ENCODE measurements at places on chromosomes 12 and 14. TPM values are rescaled to one million over a fixed set of nuclear protein-coding genes. Genes with fewer than 3 reads are reported as not detected.
A peak's percentile ranks its signal among the peaks of the same experiment; 100 is the strongest.

PPP2R3C gene
- total RNA-seq = 24.6 TPM

GPR162 gene
- 8.8 TPM for total RNA-seq

DNA sequence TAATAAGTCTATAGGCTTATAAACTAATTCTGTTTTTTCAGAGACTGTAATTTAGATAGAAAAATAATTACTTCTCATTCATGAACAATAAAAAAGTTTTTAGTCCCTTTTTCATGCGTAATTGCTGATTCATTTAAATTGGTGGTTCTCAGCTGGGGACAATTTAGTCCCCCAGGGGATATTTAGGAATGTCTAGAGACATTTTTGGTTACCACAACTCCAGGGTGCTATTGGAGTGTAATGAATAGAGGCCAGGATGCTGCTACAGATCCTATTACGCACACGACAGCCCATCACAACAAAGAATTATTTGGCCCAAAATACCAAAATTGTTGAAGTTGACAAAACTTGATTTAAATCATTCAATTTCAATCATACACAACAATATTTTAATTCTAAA is 22.8 kb upstream of the VCPKMT start:
- no peak overlapping the region for H3K4me3 ChIP-seq
- no peak overlapping the region for H3K27ac ChIP-seq
- no peaks in the 10 kb centered on the region for H3K36me3 ChIP-seq
- no peak for DNase-seq
- no peaks in the 10 kb centered on the region for H3K27me3 ChIP-seq

DNA sequence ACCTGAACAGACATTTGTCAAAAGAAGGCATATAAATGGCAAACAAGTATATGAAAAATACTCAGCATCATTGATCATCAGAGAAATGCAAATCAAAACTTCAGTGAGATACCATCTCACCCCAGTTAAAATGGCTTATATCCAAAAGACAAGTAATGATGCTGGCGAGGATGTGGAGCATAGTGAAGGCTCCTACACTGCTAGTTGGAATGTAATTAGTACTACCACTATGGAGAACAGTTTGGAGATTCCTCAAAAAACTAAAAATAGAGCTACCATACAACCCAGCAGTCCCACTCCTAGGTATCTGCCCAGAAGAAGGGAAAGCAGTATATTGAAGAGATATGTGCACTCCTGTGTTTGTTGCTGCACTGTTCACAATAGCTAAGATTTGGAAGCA is 146.1 kb downstream of the TGFB3 start:
- H3K4me1 ChIP-seq = no peaks in the 10 kb centered on the region
- DNase-seq = no peak
- H3K27ac ChIP-seq = no peak overlapping the region
- H3K27me3 ChIP-seq = no peaks in the 10 kb centered on the region

- no peaks in the 10 kb centered on the region for H3K36me3 ChIP-seq
- H3K27ac ChIP-seq = no peak overlapping the region
- DNase-seq = no peak
- H3K4me1 ChIP-seq = peaks cover 23% of the 10 kb centered on the region
- H3K4me3 ChIP-seq = peak overlapping the region; percentile 62
Measured at GRCh38 chr14:77124345-77125280, 17.0 kb downstream of the ZDHHC22 start.

DNA sequence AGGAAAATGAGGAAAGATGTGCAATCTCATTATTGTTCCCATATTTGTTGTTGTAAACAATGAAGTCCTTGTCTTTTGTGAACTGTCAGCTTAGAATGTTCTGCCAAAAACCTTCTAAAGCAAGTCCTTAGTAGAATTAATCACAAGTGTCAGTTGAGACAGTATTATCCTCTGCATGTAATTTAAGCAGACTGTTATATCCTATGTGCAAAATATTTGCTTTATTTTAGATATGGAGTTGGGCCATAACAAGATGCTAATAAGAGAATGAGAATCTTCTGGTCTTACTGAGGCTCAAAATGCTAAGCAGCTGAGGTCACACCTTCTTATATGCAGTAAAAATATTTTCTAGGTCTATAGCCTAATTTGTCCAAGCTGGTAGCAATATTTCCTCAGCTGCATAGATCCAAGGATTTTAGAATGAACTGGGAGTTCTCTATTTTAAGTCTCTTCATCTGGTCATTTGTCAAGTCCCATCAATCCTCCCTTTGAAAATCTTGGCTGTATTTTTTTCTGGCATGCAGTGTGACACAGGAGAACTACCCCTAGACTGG is 222.3 kb upstream of the NAV3 start:
- no peak overlapping the region for H3K4me3 ChIP-seq
- no peak for DNase-seq
- no peaks in the 10 kb centered on the region for H3K36me3 ChIP-seq
- H3K27me3 ChIP-seq = no peaks in the 10 kb centered on the region
- H3K4me1 ChIP-seq = peaks cover 3% of the 10 kb centered on the region

- DNase-seq = no peak
- H3K27me3 ChIP-seq = no peaks in the 10 kb centered on the region
- no peak overlapping the region for H3K27ac ChIP-seq
- H3K36me3 ChIP-seq = no peaks in the 10 kb centered on the region
- no peaks in the 10 kb centered on the region for H3K4me1 ChIP-seq
Measured at GRCh38 chr14:34137001-34137745, 186.3 kb upstream of the EGLN3 start.

- no peaks in the 10 kb centered on the region for H3K4me1 ChIP-seq
- no peaks in the 10 kb centered on the region for H3K36me3 ChIP-seq
- H3K27me3 ChIP-seq = no peaks in the 10 kb centered on the region
- DNase-seq = no peak
Measured at GRCh38 chr14:103740991-103741689, 25.5 kb downstream of the ZFYVE21 start.

- H3K4me1 ChIP-seq = no peaks in the 10 kb centered on the region
- no peak overlapping the region for H3K4me3 ChIP-seq
- no peak overlapping the region for H3K27ac ChIP-seq
- no peaks in the 10 kb centered on the region for H3K27me3 ChIP-seq
- H3K36me3 ChIP-seq = peaks cover 3% of the 10 kb centered on the region
Measured at GRCh38 chr14:64110802-64111201, 183.4 kb downstream of the ESR2 start.

GRCh38 chr12:117790198-117790597 is 178.6 kb downstream of the KSR2 start:
- DNase-seq = no peak
- H3K36me3 ChIP-seq = peaks cover 3% of the 10 kb centered on the region
- H3K27me3 ChIP-seq = no peaks in the 10 kb centered on the region
- no peak overlapping the region for H3K4me3 ChIP-seq
- H3K4me1 ChIP-seq = peaks cover 2% of the 10 kb centered on the region

- no peak for DNase-seq
- H3K36me3 ChIP-seq = no peaks in the 10 kb centered on the region
- no peaks in the 10 kb centered on the region for H3K4me1 ChIP-seq
- no peak overlapping the region for H3K4me3 ChIP-seq
- H3K27me3 ChIP-seq = no peaks in the 10 kb centered on the region
Measured at GRCh38 chr14:104573930-104574329, 5.6 kb upstream of the C14orf180 start.

DNA sequence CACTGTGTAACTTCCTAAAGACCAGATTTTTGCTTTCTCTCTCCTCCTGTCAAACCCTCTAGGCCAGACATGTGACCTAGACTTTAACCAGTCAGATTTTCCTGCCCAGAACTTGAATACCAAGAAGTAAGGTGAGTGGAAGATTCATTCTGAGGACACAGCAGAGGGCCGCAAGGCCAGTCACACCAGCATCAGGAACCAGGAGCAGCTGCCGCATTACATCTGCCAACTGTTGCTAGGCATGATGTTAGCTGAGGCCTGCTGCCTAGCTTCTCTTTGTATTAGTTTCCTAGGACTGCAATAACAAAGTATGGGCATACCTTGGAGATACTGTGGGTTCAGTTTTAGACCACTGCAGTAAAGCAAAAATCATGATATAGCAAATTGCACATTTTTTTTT is 101.9 kb upstream of the BMP4 start:
- H3K4me1 ChIP-seq = no peaks in the 10 kb centered on the region
- no peaks in the 10 kb centered on the region for H3K36me3 ChIP-seq
- H3K4me3 ChIP-seq = no peak overlapping the region
- H3K27me3 ChIP-seq = no peaks in the 10 kb centered on the region
- no peak for DNase-seq

DNA sequence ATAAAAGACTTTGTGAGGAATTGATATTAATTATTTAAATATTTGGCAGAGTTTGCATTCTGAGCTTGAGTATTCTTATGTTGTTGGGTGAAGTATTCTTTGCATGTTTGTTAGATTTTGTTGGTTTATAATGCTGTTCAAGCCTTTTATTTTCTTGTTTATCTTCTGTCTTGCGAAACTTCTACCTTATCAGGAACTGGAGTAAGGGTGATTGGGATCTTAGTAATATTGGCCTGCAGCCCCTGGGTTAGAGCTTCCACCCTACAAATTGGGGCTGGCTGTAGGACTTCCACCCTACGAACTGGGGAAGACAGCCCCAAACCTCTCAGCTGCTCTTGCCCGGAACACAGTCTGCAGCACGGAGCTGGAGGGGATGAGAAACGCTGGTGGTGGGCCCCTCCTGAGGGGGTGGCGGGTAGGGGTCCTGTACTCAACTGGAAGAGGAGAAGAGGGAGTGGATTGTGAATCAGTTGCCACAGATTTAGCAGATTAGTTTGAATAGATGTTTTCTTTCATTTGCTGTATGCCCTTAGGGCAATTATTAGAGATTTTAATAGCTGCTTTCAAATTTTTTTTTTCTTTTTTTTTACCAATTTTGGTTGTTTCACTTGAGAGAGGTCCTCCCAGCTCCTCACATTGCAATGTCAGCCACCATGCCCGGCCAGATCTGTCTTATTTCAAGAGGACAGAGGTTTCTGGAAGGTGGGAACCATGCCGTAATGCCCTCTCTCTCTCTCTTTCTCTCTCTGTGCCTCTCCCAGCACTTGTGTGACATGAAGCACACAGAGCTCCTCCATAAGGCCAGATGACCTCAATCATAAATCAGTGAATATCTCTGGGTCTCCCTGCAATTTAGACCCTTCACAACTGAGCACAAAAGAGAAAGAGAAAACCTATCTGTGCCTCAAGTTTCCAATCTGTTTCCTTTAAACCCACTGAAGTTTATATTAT is 123.4 kb downstream of the DICER1 start:
- peak; percentile 19 for DNase-seq
- H3K4me3 ChIP-seq = no peak overlapping the region
- no peaks in the 10 kb centered on the region for H3K36me3 ChIP-seq
- no peaks in the 10 kb centered on the region for H3K4me1 ChIP-seq
- no peaks in the 10 kb centered on the region for H3K27me3 ChIP-seq
- no peak overlapping the region for H3K27ac ChIP-seq

DNA sequence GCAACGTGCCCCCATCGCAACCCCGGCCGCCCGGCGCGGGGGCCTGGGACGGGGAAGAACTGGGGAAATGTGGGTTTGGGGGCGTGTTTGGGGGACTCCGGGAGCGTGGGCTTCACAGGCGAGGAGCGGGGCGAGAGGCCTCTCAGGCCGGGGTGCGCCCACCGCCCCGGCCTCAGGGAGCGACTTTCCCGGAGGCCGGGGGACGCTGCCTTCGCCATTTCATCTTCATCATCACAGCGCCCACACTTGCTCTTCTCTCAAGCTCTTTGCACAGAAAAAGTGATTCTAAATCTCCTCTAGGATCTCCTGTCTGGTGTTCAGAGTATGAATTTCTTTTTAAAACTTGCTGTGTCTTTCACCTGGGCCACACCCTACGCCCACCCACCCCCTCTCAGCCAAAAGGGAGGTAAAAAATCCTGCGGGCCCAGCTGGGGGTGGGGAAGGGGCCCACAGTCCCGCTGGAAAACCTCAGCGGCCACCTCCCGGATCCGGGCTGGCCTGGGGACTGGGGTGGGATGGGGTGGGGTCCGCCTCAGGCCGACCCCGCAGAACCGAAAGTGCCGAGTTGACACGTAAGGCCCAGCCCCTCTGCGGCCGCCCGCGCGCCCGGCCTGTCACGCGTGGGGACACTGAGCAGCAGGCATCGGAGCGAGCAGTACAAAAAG is 7.4 kb downstream of the CDKN1B start:
- peaks cover 2% of the 10 kb centered on the region for H3K27me3 ChIP-seq
- no peaks in the 10 kb centered on the region for H3K4me1 ChIP-seq
- peak overlapping the region; percentile 74 for H3K4me3 ChIP-seq
- DNase-seq = no peak
- no peaks in the 10 kb centered on the region for H3K36me3 ChIP-seq

- no peaks in the 10 kb centered on the region for H3K27me3 ChIP-seq
- H3K36me3 ChIP-seq = no peaks in the 10 kb centered on the region
- DNase-seq = no peak
- no peak overlapping the region for H3K4me3 ChIP-seq
- H3K4me1 ChIP-seq = no peaks in the 10 kb centered on the region
- no peak overlapping the region for H3K27ac ChIP-seq
Measured at GRCh38 chr14:104742586-104743455, 10.1 kb upstream of the SIVA1 start.

DNA sequence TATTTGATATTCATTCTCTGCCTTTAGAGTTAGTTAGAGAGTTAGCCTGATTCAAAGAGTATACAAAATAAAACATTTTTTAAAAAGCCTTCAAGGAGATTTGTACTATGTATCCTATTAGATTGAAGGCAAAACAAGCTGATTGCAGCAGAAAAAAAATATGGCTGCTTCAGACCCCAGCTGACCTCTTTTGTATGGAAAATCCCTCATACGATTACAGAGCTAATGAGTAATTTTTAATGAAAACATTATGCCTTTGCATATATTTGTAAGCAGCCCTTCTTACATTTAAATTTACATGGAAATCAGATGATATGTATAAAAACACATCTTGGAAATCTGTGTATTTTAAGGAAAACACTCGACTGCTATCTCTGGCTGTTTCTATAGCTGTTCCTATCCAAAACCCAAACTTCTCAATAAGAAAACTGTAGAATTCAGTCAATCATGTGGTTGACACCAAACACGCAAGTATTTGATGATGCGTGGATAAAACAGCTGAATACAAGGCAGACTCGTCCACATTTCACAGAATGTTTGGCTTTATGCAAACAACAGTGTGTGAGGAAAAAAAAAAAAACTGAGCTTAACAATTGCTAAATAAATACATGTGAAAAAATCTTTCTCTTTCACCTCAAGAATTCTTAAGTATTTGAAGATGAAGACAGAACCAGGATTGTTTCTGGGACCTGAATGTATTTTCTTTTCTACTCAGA is 275.3 kb downstream of the EGLN3 start:
- no peaks in the 10 kb centered on the region for H3K4me1 ChIP-seq
- DNase-seq = no peak
- no peaks in the 10 kb centered on the region for H3K36me3 ChIP-seq
- no peak overlapping the region for H3K27ac ChIP-seq

GRCh38 chr12:41988715-41989114 is 156.0 kb downstream of the GXYLT1 start:
- H3K27me3 ChIP-seq = no peaks in the 10 kb centered on the region
- DNase-seq = no peak
- no peak overlapping the region for H3K27ac ChIP-seq
- H3K4me1 ChIP-seq = no peaks in the 10 kb centered on the region
- no peaks in the 10 kb centered on the region for H3K36me3 ChIP-seq

DNA sequence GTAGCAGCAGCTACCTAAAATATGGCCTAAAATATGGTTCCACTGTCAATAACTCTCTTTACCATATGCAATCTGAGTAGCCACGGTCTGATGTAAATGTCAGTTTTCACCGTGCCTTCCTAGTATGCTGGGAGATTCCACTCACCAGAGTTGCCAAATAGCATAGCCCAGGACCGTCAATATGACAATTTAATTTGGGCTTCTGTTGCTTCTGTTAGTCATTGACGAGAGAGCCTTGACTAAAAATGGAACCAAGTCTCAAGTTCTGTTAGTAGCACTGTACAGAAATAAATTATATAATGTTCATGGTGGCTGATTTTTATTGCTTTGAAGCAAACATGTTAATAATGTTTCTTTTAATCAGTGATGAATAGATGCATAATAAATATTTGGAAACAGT is 348.4 kb downstream of the BCAT1 start:
- DNase-seq = no peak
- H3K27ac ChIP-seq = no peak overlapping the region
- H3K36me3 ChIP-seq = no peaks in the 10 kb centered on the region
- H3K4me1 ChIP-seq = no peaks in the 10 kb centered on the region

Measured in H1 (cell line).